D341Med (cell line): ENCODE measurements at places on chromosomes 7 and 10.

DNA sequence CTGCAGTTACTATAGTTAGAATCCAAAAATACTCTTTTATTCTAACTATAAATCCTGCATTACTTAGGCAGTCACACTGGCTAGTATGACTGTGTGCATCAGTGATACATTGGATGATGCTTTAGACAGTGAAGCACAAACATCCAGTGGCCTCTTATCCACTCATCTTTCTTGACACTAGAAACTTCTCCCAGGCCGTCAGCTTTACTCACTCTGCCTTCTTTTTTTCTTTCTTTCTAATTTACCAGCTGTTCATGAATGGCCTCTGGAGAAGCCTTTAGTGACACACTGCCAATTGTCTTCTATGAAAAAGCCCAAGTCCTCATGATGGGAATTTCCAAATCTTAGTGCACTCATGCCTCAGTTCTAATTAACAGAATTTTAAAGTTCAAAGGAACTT lies 26.2 kb upstream of the C10orf90 start:
- DNase-seq: no peak

DNA sequence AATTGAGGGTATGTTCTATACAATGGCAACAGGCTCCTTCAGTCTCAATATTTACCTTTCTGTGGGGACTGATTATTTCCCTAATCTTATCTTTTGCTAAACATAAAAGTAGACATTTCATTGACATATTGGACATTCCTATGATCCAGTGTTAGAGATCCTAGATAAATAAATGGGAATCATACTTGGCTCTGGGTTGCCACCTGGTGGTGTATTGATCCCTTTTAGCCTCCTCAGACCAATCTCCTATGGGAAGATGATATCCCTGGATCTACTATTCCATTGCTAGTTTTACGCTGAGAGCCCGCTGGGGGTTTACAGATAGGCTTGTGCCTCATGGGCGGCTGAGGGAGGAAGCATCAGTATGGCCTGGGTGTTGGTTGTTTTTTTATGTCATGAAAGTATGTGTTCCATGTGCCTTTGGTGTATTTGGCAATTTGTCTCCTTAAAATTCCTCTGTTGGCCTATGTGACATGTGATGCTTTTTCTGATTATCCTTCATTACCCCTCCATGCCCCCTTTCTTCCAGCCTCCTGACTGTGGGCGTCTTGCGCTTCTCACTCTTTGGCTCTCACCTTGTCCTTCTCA lies 18.8 kb downstream of the CELF2 start:
- DNase-seq: peak; percentile 61

GRCh38 chr7:1288390-1288995 lies 55.8 kb downstream of the UNCX start:
- DNase-seq: no peak

DNA sequence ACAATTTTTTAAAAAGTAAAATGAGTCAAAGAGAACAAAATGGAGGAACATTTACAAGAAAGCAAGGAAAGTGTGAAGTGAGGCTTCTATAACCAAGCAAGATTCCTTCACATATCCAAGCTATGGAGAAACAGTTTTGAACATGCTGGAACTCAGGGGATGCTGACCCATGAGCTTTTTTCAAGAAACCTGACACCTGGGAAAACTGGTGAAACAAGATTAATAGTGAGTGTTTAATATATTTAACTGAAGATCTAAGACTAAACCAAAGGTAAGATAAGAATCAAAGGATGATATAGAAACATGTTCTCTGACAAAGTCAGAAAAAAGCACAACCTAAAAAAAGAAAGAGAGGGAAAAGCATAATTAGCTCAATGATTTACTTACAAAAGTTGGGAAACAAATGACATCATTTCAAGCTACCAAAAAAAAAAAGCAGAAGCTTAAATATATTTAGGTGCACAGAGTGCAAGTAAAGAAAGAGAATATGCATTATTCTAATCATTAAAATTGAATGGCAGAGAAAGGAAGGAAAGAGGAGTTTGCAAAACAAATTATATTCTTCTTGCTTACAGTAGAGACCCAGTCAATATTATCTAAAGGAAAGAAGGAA lies 24.9 kb downstream of the C7orf25 start:
- DNase-seq: no peak

GRCh38 chr7:6172910-6173295 lies 99.5 kb downstream of the CYTH3 start:
- no peak for DNase-seq
